ENCODE measurements at places on chromosomes 3 and 15.

DNA sequence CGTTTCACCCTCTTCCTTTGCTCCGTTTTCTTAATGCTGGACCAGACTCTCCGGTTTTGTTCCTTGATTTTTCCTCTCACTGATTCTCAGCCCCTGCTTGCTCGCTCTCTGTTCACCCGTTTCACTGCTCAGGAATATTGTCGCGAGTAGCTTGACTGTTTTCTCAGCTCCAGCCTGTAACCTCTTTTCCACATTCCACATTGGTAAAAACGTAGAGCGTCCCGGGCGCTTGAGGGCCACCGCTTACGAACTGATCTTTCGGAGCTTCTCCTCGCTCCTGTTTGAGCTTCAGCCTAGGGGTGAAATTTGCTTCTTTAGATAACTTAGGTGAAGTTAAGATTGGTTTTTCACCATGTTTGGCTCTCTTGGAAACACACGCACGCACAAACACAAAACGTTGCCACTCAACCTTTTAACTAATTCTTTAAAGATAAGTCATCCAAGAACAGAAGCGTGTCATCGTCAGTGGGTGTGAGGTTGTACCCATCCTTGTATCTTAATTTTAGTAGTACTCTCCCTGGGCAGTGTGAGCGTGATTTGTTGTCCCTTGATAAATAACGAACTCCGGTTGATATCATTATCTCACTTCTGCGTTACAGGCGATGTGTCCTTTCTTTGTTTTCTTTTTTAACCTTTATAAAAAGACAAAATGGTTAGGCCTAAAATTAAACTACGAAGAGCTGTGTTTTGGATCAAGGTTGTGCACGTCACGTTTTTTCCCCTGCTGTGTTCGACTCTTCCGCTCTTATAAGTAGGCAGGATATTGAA lies 1.0 kb downstream of the PAK2 start:
- DNase-seq = peak; percentile 42

- DNase-seq = no peak
These were observed 7.3 kb downstream of the PRR23E start for GRCh38 chr3:127200086-127200691.

GRCh38 chr15:77834276-77834990 lies 201.7 kb upstream of the LINGO1 start:
- DNase-seq = no peak

GRCh38 chr3:63964681-63965485 lies 52.7 kb upstream of the SCAANT1 start:
- no peak for DNase-seq

GRCh38 chr3:70342149-70342548 lies 29.7 kb upstream of the MDFIC2 start:
- DNase-seq = no peak

DNA sequence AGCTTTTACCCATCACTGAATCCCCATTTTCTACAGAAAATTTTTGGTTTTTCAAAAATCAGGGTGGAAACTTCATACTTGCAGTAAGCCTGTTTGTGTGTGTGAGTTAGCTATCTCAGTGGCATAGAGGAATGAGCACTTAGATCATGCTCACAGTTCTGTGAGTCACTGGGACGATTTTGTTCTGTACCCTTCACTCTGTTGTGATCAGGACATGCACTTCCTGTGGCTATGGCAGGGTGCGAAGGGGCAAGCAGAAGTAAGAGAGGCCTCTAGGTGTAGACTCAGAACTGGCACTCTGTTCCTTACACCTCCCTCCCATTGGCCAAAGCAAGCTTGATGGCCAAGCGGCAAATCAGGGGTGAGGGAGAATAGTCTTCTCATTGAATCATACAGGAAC lies 11.6 kb downstream of the NIPA2 start:
- DNase-seq = no peak

DNA sequence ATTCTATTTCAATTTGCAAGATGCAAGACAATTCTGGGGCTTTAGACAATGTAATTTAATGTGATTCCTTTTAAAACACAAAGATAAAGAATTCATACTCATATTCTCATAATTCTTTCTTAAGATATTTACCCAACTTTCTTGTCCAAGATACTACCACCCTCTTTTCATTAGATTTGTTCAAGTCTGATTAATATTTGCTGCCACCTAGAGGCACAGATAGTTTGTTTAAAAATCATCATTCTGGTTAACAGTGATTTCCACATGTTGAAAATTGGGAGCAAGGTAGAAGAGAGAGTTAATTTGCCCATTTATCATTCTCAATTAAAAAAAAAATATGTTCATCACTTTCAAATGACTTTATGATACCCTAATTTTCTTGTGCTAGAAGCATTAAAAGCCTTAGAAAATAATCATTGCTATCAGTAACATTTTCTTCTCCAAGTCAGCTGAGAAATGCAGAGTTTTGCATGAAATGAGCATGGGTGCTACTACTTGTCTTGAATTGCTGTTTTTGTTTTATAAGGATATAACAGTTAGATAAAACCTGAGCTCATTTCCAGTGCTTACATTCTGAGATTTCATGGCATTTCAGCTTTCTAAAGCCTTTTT lies 11.6 kb downstream of the TAMM41 start:
- no peak for DNase-seq

- no peak for DNase-seq
These were observed 175.0 kb downstream of the PDZRN3 start for GRCh38 chr3:73449774-73450173.

DNA sequence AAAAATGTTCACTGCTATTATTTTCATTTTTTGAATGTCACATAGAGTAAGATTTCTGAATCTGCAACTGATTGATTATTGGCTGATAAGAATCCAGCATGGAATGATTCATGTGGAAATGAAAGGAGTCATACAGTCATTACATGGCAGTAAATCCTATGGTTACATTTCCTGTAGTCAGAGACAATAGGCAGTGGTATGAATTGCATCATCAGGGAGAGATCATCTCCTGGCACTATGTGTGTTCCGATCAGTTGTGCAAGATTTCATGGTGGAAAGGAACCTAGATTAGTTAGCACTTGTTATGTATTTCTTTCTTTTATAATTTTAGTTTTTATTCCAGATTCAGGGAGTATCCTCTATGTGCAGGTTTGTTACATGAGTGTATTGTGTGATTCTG lies 38.8 kb downstream of the SLC12A1 start:
- DNase-seq = no peak

DNA sequence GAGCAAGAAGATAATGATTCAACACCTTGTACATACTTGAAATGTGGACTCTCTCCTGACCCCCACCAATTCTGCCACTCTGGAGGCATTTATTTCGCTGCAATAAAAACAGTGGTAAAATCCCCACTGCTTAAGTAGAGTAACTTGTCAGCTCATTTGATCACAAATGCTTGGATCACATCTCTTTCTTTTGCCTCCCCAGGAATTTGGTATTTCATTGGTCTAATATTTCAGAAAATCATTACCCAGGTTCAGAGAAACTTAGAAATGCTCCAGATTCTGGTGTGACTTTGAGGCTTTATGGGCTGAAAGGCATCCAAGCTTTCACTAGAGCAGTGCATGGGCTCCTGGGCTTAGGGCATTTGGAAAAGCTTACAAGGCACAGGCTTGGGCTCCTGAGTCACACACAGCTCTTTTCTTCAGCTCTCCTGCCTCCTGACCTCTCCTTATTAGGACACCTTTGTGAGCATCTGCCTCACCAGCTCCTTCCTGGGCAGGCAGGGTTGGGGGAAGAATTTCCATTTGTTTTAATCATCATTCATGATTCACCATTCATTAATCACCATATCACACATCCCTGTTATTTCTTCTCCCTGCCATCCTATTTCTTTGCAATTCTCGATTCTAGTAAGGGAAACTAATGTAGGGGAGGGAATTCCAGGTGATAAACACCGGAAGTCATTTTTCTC lies 22.5 kb downstream of the CDCP1 start:
- DNase-seq = no peak

GRCh38 chr3:141390747-141391146 lies 22.4 kb downstream of the ZBTB38 start:
- DNase-seq = no peak

DNA sequence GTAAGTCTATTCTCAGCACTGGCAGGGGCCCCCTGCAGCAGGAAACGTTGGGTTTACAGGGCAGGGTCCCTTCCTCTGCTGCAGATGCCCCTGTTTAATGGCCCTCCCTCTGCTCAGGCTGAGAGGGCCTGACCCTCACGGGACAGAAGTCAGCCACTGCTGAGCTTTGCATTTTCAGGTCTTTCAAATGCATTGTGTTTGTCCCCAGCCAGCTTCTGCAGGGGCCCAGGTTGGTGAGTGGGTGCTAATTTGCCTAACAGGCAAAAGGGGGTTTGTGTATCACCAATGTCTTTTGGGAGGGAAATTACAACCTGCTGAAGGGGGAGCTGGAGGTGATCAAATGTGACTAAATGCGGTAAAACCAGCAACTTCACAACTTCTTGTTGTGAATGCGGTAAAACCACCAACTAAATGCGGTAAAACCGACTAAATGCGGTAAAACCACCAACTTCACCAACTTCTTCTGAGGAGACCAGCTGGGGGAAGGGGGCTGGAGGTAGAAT lies 44.8 kb upstream of the UBE2E1 start:
- no peak for DNase-seq

DNA sequence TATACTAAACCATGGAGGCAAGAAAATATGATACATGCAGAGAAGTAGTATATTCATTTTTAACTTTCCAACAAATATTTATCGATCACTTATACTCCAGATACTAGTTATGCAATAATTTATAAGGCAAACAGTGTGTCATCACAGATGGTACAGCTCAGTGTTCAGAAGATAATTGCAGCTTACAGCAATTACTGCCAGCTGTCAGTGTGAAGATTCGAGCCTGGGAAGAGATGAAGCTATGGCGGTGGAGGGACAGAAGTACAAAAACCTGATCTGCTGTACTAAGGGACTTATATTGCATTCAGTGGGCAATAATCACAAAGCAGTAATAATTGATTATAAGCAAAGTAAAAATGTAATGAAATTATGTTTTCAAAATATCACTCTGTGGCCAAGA lies 170.6 kb upstream of the EPHA3 start:
- no peak for DNase-seq

GRCh38 chr15:67137319-67137718 lies 71.9 kb downstream of the SMAD3 start:
- DNase-seq = no peak

- no peak for DNase-seq
These were observed 129.5 kb upstream of the BHLHE40 start for GRCh38 chr3:4849739-4850138.

GRCh38 chr3:52636673-52637072 lies 49.0 kb downstream of the PBRM1 start:
- DNase-seq = no peak

- no peak for DNase-seq
These were observed 6.3 kb downstream of the INSYN1 start for GRCh38 chr15:73746883-73747282.

GRCh38 chr3:149487598-149488197 lies 13.2 kb downstream of the TM4SF4 start:
- peak; percentile 46 for DNase-seq

GRCh38 chr3:190086191-190086590 lies 34.5 kb downstream of the P3H2 start:
- no peak for DNase-seq

DNA sequence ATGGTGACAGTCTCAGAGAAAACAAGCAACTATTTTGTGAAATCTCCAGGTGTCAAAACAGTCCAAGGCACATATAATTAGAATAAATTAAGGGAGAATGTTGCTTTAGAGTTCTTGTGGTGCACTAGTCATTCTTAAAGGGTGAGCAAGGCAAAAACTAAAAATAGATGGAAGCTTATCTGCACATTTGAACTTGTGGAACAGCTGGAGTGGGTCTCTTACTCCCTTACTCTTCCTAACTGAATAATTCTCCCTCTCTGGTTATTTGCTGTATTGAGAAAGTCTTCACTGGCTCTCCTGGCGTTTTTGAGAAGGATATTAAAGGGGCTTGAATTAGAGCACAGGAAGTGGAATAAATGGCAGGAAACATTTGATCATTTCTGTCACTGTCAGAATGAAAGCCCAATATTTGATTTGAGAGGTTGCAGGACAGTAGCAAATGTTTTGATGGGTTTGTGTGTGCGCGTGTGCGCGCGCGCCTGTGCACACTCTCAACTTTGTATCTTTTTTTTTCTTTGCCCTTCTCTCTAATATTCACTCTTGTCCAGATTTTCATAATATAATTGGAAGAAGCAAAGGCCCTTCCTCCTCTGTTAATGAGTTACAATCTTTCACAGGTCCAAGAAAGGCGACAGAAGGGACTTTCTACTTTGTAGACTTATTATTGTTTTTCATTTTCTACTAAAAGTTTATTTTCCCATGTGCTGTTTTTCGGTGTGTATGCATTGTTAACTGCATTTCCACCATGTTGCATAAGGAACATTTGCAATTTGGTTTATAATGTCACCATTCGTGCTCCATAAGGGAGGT lies 40.9 kb downstream of the AKAP13 start:
- no peak for DNase-seq

DNA sequence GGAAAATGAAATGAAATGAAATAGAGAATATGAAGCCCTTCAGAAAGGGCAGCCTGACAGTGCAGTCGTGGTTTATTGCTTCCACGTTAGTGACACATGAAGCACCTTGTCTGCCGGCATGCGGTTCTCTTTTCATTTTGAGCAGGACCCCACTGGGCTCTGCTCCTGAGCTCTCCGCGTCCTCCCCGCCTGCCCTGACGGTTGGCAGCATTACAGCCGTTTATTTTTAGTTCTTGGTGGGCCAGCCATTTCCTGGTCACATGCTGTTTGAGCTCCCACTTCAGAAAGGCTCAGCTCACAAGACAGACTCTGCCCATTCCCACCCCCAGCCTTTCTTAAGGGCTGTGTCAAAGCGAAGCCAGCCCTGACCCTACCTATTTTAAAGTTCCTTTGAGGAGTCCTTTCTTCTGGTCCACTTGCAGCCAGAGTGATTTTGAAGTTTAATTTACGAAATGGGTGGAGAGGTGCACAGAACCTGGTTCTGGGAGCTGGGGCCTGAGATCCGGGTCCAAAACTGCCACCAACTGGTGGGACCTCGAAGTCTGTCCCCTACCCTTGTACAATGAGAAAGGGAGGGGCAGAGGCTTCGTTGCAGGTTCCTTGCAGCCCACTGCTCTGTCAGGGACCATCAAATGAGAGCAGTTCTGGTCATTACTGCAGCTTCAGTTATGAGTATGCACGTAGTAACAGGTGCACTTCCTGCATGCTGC lies 60.1 kb downstream of the MGLL start:
- DNase-seq = no peak

DNA sequence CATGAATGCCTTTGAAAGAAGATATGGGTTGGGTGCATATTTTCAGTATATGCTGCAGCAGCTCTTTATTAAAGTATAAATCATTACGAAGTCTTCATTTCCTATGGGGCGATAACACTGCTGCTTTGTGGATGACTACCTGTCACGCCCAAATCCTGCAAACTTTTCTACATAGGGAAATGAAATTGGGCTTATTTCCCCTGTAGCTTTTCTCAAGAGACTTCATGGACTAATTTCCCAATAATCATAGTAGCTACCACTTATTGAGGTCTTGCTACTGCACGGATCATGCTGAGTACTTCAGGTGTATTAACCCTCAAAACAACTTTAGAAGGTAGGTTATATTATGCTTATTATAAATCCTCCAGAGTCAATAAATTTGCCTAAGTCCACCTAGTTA lies 8.0 kb downstream of the TGFBR2 start:
- DNase-seq = no peak

DNA sequence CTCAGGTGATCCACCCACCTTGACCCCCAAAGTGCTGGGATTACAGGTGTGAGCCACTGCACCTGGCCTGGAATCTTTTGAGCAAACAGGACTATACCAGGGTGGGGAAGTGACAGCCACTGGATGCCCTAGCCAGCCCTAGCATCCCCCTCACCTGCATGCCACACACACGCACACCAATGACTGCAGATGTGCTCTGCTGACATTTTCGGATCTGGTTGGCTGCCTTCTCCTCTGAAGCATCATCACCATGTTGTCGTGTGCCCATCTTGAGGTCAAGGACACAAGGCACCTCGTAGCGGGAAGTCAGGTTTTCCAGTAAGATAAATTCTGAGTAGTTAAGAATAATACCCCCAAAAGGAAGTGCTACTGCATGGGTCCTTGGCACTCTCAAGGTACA lies 3.7 kb upstream of the NCKIPSD start:
- DNase-seq = no peak
